ENCODE measurements at places on chromosomes 16 and 17. TPM values are rescaled to one million over a fixed set of nuclear protein-coding genes. Genes with fewer than 3 reads are reported as not detected.

DNA sequence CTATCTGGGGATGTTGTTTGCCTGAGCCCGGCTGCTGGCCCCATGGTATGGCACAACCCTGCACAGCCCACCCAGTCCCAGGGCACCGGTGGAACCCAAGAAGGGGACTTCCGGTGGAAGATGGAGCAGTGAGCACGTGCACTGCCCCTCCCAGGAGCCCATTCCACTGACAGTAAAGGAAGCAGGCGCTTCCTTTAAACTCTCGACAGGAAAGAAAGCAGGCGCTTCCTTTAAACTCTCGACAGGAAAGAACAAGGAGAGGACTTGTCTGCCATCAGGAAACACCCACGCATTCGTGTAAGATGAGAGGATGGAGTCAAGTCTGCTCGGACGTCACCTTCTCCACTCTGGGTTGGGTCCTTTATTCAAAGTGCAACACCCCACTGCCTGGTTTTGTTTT is 53.7 kb downstream of the IL21R start:
- no peak for DNase-seq

Gene LRRC46
- 0.27 TPM for total RNA-seq

DNA sequence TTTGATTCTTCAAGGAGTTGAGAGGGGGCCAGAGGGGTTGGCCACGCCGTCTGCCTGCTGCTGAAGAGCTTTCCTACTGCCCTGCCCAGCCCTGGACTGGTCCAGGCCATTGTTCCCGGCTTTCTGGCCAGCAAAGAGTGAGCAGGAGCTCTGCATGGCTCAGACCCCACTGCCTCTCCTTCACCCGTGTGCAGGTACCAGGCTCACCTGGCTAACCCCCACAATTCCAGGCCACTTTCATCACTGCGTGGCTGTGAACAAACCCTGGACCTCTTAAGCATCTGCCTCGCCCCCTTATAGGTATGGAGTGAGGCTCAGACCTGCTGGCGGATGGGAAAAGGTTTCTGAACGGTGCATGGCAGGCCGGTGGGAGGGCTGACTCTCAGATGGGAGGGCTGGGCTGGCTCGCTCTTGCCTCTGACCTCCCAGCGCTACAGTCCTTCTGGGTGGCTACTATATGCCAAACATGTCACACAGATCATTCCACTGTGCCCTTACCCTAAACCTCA is 8.9 kb downstream of the ZNF319 start:
- no peak for DNase-seq

Gene HOXB9
- not detected for total RNA-seq

Gene ZNF652
- 22.3 TPM for total RNA-seq
